Brain microvascular endothelial cell (primary cell): ENCODE measurements at places on chromosomes 5 and 9.

DNA sequence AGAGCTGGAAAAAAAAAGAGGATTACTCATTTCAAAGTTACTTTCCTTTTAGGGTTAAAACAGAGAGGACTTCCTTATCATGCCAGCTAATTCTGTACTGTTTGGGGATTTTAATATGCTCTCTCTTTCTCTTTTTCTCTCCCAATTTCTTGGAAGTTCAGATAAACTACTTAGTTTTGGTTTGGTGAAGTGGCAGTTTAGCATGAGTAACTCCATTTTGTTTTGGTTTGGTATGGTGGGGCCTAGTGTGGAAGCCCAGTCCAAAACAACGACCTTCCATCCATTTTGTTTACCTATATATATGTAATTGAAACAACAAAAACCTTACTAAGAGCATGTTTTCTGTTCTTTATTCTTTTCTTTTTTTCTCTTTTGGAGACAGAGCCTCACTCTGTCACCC is 3.7 kb upstream of the BSPRY start:
- no peak for DNase-seq

DNA sequence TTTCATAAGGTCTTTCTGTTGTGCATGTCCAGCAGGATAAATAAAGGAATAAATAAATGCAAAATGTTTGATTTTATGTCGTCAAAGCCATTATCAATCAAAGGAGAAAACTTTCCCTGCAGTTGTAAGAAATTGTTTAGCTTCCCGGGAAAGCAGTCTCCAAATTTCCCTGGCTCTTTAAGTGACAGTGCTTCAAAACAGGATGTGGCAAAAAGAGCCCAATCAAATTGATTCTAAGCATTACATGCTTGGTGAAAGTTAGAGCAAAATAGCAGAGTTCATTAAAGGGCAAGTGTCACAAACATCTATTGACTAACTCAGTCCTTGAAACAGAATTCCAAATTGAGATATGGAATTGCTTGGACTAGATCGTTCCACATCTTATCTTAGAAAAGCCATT is 704.1 kb downstream of the PRELID2 start:
- DNase-seq = no peak

- no peak for DNase-seq
Observed at GRCh38 chr5:57422993-57423392, 59.6 kb downstream of the ACTBL2 start.

DNA sequence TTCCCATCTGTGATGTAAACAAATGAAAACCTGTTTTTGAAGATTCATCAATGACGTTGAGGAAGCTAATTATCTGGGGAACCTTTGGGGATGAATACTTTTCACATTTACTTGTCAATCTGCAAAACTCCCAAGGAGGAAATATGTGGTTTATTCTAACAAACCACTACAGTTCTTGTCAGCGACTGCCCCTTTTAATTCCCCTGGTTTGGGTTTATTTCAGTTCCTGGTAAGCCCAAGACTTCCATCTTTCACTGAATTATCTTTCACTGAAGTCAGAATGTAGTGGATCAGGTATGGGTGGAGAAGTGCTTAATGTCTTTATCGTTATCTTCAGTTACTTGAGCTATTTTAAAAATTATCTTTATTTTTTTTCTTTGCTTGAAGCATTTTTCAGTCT is 40.2 kb downstream of the TLR4 start:
- no peak for DNase-seq

DNA sequence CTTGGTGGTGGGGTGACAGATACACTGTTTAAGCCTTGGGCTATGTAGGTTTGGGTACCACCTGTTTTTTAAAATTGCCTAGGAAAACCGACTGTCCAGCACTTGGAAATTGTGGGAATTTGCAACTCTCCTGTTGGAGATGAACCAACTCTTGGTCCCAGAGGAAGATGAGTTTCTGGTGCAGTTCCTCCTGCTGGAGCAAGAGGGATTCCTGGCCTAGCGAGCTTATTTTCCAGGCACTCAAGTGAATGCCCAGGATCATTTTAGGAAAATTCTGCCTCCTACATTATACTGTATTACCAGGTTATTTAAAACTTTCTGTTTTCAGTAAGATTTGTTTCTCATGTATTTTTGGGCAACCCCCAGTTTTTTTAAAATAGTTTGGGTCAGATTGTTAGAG is 33.7 kb downstream of the AP3S1 start:
- no peak for DNase-seq

- no peak for DNase-seq
Observed at GRCh38 chr5:78765116-78765515, 116.5 kb upstream of the LHFPL2 start.

DNA sequence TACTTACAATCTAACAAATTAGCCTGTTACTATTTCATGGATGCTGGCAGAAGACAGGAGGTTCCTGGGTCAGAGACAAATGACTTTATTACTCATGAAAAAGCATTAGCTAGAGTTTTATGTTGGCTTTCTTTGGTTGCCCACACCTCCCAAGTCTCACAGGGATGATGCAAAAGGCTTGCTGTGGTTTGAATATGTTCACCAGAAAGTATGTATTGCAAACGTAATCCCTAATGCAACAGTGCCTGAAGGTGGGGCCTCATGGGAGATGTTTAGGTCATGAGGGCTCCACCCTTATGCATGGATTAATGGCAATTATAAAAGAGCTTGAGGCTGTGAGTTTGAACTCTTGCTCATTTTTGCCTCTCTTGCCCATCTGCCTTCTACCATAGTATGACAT is 28.5 kb downstream of the DPYSL3 start:
- DNase-seq = peak; percentile 47

DNA sequence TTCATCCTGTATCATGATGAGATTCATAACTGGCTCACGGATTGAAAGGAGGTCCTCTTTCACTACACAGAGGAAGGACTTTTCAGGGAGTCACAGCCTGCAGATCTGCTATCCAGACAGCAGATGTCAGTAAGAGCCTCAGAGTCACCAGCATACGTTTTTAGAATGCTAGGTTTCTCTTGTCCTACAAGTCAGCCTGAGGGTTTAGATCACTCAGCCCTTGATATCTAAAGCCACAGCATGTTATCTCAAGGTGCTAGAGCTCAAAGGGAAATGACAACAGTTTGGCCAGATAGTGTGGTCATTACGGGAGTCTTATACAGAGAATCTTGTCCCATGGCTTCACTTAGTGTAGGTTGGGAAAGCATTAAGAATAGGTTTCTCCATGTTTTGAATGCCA is 30.9 kb upstream of the SLC46A2 start:
- DNase-seq = peak; percentile 56

- no peak for DNase-seq
Observed at GRCh38 chr5:35384658-35385057, 154.4 kb upstream of the PRLR start.

- no peak for DNase-seq
Observed at GRCh38 chr9:131418143-131419025, 24.5 kb downstream of the PRRC2B start.

GRCh38 chr5:102294886-102295395 is 1.1 kb downstream of the SLCO4C1 start:
- no peak for DNase-seq

DNA sequence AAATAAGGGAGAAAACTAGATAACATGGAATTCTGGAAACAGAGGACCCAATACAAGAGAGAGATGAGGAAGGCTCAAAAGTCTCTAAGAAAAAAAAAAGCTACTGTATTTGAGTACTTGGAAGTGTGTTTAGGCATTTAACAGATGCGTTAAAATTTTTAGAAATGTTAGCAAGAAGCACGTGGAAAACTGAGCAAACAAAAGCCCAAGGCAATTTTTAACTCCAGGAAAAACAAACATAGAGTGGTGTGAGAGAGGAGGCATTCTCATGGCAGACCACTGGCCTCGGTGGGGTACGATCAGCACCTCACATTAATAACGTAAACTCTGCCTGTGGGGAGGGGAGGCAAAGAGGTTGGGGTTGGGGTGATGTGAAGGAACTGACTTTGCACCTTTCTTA is 321.4 kb downstream of the GADD45G start:
- DNase-seq = no peak

DNA sequence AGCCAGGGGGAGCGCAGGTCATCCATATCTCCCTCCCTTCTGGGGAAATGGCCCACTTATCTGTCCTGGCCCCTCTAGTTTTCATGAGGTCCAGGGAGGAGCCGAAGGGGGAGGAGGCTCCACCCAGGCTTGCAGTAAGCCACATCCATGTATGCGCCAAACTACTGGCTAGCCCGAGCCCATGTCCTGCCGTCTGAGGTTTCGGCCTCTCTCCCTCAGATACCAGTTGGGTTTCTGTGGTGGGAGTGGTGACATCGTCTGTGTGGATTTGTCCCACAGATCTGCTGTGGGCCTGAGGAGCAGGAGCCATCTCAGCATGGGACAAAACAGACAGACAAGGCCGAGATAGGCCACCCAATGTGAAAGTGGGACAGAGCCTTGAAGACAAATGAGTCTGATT is 78.3 kb upstream of the ORM1 start:
- no peak for DNase-seq

GRCh38 chr5:77990020-77990419 is 213.9 kb upstream of the TBCA start:
- no peak for DNase-seq

DNA sequence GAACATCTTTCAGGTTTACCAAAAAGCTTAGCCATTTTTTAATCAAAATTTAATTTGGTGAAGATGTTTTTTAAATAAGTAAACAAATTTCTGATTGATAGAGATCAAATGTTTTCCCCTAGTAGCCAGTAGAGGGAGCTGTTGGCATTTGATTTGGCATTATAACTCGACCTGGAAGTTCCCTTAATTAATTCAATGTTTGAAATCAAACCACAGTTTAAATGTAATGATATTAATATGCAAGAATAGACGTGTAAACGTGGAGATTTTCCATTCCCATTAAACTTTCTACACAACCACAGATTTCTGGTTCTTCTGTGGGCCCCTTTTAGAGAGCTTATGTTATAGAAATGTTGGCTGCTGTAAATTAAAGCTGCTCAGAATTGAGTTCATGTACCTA is 148.1 kb upstream of the MPDZ start:
- peak; percentile 38 for DNase-seq

DNA sequence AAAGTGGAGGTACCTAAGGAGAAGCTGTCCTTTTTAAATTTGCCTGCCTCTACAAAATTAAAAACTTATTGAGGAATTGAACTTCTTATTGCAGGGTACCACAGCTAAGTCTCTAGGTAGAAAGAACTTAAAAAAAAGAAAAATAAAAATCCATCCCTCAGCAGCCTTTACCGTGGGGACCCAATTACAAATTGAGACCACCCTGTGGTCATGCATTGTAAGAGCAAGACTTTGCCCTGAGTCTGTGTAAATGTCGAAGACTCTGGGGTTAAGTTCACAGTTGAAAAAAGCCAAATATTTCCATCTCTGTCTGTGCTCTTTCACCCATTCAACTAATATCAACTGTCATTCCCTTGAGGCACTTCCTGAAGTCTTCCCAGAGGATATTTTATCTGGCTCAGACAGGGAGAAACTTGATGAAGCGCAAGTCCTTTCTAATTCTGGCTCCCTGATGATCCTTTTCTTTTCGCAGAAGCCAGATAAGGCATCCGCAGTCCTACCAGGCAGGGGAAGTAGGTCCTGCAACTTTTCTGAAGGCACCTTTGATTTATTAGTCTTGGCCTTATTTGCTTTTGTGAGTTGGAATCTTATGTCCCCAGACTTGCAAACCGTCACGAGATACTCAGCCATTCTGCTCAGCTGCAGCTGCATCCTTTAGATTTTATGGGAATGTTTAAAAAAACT is 323.8 kb upstream of the WWC1 start:
- DNase-seq = no peak

DNA sequence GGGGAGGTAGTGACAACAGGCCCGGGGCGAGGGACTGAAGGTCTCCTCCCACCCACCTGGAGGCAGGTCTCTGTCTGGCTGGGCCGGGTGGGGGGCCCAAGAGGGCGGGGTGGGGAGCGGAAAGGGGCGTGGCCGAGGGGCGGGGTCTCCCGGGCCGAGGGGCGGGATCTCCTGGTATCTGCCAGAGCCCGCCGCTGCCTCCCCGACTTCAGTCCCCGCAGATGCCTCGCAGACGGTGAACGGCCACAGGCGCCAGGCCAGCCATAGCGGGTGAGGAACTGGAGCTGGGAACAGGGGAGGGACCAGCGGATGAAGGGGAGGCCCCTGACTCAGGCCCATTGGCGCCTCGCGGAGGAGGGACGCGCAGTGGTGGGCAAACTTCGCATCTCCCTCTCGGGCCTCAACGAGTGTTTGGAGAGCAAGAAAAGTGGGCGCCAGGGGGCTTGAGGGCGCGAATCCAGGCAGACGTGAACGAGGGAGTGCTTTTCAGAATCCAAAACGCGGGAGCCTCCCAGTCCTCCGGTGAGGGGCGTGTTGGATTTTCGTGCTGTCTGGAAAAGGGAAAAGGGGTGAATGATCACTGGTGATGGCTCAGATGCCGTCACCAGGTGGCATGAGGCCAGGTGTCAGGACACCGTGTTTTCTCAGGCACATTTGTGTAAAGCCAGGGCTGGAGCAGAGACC is at the start of gene ADGRD2:
TSS of gene ADGRD2 (plus strand) at position 211 of the 684 bp plus-strand sequence. CDS start 1,216 bp downstream, outside the sequence.
- peak; percentile 5 for DNase-seq

GRCh38 chr9:70044490-70045307 is 1.1 kb downstream of the MAMDC2 start:
- DNase-seq = peak; percentile 61

GRCh38 chr9:137678202-137678601 is 59.4 kb downstream of the EHMT1 start:
- no peak for DNase-seq

DNA sequence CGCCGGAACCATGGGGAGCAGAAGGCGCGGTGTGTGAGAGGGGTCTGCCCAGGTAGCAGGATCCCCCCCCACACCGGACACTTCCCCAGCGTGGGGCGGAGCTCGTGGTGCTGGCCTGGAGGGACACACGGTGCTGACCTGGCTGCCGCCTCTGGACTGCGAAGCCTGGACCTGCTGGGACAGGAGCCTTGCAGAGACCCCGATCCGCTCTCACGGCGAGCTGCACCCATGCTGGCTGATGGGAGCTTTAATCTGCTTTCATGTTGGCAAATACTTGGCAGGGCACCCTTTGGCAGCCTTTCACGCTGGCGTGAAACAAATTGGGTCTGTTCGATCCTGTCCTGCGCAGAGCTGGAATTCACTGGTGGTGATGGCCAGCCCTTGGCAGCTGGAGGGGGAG is 7.4 kb downstream of the NKD2 start:
- no peak for DNase-seq

GRCh38 chr9:127162046-127162863 is 39.8 kb upstream of the ANGPTL2 start:
- no peak for DNase-seq

DNA sequence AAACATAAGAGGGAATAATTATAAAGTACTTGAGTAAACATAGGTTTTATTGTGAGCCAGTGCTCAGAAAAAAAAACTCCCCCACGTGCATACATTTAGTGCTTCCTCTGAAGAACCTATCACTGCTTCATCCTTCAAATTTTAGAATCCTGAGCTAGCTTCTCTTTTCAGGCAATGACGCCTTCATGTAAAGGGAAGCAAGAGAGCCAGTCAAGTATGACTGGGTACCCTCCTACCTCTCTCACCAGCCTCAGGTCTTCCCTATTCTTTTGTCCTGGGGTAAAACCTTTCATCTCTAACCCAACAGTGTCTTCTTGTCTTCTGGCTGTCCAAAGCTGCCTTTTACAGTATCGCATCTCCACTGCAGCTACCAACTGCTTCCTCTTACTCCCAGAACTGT is 32.0 kb downstream of the PLPP1 start:
- no peak for DNase-seq

GRCh38 chr9:7245976-7246580 is 488.3 kb downstream of the KDM4C start:
- no peak for DNase-seq
